ENCODE measurements at places on chromosomes 5 and 9.

GRCh38 chr9:106958955-106959657, 96.1 kb downstream of the ZNF462 start:
- no peak for DNase-seq

GRCh38 chr9:32665101-32665500, 29.6 kb upstream of the TAF1L start:
- DNase-seq: no peak

DNA sequence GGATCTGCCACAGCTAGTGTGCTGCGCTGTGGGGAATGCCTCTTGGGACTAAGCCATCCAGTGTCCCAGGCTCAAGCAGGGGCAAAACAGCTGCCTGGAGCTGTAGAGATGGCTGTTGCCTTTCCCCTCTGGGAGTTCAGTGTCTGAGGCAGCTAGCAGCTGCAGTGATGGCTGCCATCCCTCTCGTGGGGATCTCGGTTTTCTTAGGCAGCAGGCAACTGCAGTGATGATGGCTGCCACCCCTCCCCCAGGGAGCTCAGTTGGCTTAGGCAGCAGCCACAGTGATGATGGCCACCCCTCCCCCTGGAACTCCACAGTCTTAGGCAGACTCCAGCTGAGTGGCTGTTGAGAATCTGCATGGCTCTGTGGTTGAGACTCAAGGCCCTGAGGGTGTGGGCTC, 1389.2 kb upstream of the NUDT12 start:
- no peak for DNase-seq

DNA sequence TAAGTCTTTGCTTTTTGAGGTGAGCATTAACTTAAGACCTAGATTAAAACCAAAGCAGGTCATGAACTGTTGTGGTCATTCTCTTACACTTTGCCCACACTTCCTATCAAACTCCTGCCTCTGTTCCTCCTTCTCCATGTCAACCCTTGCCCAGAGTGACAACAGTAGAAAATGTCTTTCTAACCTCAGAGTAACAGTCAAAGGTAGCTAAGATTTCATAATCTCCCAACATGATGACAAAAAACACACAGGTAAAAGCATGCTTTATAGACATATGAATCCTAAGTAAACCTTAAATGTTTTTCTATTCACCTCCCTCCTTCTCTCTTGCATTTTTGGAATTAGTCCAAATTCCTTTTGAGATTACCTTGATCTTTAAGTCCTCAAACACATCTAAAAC, 422.3 kb downstream of the SPATA31D1 start:
- no peak for DNase-seq

GRCh38 chr9:128096616-128097536, 28.8 kb downstream of the SLC25A25 start:
- no peak for DNase-seq

DNA sequence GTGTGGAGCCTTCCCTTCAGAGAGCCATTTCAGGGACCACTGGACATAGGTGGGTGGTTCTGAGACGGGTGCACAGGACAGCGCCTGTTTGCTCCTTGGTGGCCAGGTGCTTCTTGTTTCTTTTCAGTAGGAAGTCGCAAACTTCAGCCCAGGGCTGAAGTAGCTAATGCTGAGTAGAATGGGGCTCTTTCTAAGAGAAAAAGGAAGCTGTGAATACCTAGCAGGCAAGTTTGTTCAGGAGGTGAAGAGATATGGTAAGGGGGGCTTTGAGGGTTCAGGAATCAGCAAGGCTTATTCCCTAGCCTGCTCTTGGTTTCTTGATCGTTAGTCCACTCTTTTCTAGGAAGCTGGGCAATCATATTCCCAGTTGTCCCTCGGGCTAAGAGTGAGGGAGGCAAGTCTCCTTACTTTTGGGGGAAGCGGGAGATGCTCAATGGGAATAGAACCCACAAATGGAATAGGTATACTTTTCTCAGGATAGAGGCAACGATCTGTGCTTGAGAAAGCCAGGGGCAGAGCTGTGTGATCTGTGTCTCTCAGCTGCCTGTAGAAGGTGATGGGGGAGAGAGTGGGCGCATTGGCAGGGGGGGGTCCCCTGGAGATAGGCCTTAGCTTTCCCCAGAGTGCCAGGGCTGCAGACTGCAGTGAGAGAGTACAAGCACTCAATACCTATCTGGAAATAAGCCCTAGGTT, 1.9 kb upstream of the PURA start:
- DNase-seq: no peak

- DNase-seq: peak; percentile 91
Measured at GRCh38 chr5:17000291-17000939, 64.3 kb upstream of the MYO10 start.

GRCh38 chr5:139417214-139417613, 13.3 kb upstream of the SPATA24 start:
- DNase-seq: peak; percentile 4

DNA sequence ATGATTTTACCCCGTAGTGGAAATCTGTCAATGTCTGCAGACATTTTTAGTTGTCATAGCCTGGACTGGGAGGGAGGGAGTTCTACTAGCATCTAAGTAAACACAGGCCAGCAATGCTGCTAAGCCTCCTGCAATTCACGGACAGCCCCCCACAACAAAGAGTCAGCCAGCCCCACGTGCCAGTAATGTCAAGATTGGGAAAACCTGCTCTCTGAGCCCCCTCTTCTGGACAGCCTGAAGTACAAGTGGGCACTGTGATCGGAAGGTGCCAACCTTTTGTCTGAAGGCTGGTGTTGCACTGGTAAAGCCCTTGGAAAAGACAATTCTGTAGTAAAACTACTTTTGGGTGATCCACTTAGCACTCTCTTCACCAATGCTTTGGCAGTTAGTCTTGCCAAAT, 154.5 kb downstream of the TARS1 start:
- no peak for DNase-seq

DNA sequence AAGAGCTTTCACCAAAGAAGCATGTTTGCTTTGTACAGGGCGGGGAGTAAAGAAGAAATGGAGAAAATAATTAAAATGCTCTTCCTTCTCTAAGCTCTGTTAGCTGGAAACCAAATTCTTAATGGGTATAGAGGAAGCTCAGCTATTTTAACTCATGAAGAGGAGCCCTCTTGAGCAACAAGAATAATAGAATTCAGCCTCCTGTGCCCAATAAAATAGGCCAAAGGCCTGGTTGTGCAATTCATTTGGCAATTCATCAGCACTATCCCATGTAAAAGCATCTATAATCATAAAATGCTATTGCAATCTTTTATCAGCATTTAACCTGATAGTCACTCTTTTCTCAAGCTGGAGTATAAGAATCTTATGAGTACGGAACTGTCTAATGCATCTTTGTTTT, 133.6 kb upstream of the CDH6 start:
- no peak for DNase-seq

DNA sequence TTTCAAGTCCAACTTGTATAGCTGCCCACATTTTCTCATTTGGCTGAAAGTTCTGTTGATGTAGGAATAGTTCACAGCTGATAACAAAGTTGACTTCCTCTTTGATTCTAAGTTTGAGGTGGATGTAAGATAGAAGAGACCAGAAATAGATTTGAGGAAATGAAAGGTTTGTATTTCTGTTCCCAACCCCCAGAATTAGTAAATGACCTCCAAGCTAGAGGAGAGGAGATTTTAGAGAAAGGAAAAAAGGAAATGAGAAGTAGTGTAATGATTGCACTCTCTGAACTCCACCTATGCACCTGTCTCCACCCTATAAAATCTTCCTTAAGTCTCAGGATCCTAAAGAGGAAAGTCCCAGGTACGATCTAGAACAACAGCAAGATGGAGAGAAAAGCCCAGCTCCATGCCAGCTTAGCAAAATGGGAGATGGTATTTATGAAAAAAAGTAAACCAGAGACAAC, 130.4 kb upstream of the POC5 start:
- DNase-seq: no peak

DNA sequence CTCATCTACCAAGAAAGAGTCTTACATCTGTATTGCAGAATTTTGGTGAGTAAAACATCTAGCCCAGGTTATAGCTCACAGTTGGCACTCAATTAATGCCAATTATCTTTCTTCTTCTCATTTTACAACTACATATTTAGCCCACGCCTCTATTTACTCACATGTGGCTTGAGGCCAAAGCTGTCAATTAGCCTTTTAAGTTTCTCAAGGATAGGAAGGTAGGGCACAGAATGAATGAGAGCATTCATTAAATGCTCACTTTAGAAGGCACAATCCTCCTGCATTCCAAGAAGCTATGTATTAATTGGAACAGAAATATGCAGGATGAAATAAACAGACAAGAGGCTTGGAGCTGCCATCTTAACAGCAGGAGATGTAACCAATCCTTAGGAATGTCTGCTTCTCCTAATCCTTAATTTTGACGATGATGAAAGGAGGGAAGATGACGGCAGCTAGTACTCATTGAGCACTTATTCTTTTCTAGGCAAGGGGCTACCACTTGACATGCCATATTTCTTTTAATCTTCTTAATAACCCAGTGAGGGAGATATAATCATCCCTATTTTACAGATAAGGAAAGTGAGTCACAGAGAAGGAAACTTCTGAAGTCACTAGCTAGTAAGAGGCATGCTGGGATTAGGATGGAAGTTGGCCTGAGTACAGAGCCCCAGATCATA, 30.8 kb upstream of the PANK3 start:
- DNase-seq: no peak

DNA sequence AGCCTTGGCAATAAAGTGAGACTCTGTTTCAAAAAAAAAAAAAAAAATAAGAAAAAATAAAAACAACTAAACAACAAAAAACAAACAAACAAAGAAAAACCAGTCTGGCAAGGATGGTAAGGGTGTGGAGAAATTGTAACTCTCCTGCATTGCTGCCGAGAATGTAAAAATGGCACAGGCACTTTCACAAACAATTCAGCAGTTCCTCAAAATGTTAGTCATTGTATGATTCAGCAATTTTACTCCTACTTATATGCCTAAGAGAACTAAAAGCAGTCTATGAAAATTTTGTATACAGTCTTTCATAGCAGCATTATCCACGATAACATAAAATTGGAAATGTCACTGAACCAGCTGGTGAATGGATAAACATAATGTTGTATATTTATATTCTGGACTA, 280.4 kb downstream of the CDH9 start:
- DNase-seq: no peak

GRCh38 chr5:61667525-61668218, 335.6 kb downstream of the ZSWIM6 start:
- no peak for DNase-seq

Measured in foreskin fibroblast (primary cell).